ENCODE measurements at places on chromosomes 1 and 21.

DNA sequence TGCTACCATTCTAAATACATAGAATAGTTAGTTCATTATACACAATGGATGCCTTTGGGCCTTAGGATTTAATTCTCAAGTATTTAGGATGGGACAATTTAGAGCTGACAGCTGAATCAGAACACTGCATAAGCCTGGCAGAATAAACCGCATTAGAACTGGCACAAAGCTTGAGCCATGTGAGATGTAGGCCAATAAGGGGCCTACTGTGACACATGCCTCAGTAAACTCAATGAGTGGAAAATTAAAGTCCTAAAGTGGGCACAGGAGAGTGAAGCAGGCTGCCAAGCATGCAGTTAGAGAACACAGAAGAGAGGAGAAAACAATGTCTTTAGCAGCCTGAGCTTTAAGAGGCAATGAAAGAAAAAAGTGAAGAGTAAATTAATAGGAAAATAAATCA is 24.3 kb downstream of the SCYL3 start:
- DNase-seq, result no peak

DNA sequence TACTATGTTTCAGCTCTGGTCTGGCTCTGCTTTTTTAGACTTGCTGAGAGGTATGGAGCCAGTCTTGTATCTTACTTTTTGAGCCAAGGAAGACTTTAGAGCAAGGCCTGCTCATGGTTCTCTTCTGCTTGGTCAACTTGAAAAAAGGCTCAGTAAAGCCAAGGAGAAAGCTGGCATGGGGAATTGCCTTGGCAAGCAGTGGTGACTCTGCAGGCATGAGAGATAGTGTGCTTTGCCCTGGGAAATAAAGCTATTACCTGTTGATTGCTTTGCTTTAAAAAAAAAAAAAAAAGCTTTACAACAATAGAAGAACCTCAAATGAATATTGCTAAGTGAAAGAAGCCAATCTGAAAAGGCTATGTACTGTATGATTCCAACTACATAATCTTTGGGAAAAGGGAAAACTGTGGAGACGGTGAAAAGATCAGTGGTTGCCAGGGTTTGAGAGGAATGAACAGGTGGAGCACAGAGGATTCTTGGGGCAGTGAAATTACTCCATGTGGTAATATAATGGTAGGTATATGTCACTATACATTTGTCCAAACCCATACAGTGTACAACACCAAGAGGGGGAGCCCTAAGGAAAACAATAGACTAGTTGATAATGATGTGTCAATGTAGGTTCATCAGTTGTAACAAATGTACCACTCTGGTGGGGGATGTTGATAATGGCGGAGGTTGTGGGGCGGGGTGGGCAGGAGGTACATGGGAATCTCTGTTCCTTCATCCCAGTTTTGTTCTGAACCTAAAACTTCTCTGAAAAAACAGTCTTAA is 87.6 kb downstream of the HMCN1 start:
- no peak for DNase-seq

GRCh38 chr21:34796518-34797200 is 127.9 kb downstream of the CLIC6 start:
- DNase-seq, result no peak

- DNase-seq, result peak; percentile 7
These were observed 115.7 kb downstream of the GRIK3 start for GRCh38 chr1:36918604-36919003.

GRCh38 chr1:116873680-116874271 is 35.9 kb upstream of the PTGFRN start:
- DNase-seq, result no peak

GRCh38 chr1:36397083-36397377 is 678 bp downstream of the LSM10 start:
- DNase-seq, result no peak

GRCh38 chr1:93591676-93592550 is 89.7 kb downstream of the BCAR3 start:
- no peak for DNase-seq

DNA sequence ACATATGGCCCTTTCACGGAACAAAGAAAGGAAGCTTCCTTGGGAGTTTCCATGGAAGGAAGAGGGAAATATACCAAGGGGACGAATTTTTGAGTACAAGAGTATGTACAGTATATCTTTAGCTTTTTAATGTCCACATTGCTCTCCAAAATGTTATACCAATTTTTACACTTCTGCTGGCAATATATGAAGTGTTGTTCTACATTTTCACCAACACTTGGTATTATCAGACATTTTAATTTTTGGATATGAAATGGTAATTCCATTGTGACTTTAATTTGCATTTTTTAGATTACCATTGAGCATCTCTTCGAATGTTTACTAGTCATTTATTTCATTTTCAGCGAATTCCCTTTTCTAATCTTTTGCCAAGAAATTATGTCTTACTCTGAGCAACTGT is 5.5 kb upstream of the VPS45 start:
- DNase-seq, result no peak

Data from tibial artery (tissue), 4 donors.